ENCODE measurements at places on chromosomes 11 and 22.

- DNase-seq: no peak
Observed at GRCh38 chr22:40436505-40437431, 66.4 kb downstream of the SGSM3 start.

DNA sequence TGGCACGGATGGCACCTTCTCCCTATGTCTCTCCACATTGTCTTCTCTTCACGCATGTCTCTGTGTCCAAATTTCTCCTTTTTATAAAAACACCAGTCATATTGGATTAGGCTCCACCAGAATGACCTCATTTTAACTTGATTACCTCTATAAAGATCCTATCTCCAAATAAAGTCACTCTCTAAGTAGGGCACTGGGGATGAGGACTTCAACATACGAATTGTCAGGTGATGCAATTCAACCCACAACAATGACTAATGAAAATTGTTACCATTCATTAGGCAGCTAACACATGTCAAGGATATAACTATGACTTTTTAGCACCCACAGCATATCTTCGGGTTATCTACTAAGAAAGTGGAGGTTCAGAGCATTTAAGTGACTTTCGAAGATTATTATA, 55.5 kb upstream of the USP47 start:
- DNase-seq: no peak

DNA sequence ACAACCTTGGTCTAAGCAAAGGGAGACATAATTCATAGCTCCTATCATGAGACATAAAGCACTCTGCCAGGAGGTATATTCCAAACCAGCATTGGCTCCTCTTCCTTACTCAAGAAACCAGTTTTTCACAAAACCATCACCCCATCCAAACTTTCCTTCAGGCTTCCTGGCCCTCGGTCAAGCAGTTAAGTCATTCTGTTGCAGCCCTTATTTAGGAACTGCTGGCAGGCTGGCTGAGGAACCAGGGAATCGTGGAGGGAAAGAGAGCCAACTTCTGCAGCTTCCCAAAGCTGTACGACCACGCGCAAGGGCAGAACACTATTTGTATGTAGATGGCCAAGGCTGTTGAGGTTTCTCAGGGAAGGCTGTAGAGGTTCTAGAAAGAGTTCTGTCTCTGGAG, 680 bp downstream of the IFT46 start:
- peak; percentile 31 for DNase-seq

DNA sequence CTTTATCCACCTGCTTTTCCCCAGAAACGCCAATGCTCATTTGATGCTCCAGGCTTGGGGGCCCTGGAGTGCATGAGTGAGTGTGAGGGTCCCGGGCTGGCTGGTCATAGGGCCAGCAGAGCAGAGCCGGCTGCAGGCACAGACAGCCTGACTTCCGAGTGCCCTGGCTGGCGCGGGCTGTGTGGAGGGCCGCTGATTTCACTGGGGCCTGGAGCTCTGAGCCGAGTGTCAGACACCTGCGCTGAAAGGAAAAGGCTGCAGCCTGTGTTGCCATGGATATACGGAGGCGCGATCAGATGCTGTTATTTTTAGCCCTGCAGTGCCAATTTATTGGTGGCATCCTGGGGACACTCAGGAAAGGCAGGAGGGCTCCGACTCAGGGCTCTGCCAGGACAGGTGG, 87.6 kb downstream of the ST3GAL4 start:
- DNase-seq: no peak

GRCh38 chr11:69297787-69298266, 3.9 kb downstream of the MYEOV start:
- no peak for DNase-seq
